Skeletal muscle tissue (tissue), 5 donors: ENCODE measurements at places on chromosomes 5 and 9. TPM values are rescaled to one million over a fixed set of nuclear protein-coding genes. Genes with fewer than 3 reads are reported as not detected.

SLC6A19 gene
- under 0.01 TPM for total RNA-seq

NR2F1-AS1 gene
- total RNA-seq: 5.2 TPM

GADD45G gene
- 2.1 TPM for total RNA-seq

PSD2 gene
- total RNA-seq: 0.52 TPM

C5orf58 gene
- total RNA-seq: not detected

OXCT1 gene
- total RNA-seq: 12.5 TPM

UCK1 gene
- 9.4 TPM for total RNA-seq

GLIPR2 gene
- total RNA-seq: 69.4 TPM

LRRC19 gene
- total RNA-seq: not detected

PCDHGA10 gene
- total RNA-seq: 4.2 TPM

IRX2 gene
- total RNA-seq: 0.52 TPM

SLC25A2 gene
- 0.52 TPM for total RNA-seq

COL5A1 gene
- 258 TPM for total RNA-seq

GABRB2 gene
- total RNA-seq: 1.0 TPM

PCDHB3 gene
- total RNA-seq: 1.6 TPM

C9orf57 gene
- not detected for total RNA-seq

WDR38 gene
- not detected for total RNA-seq

CBY3 gene
- total RNA-seq: not detected

PCDHA10 gene
- under 0.01 TPM for total RNA-seq

FOXD4L6 gene
- total RNA-seq: not detected

CD72 gene
- 2.1 TPM for total RNA-seq

HOMER1 gene
- 33.9 TPM for total RNA-seq

ITK gene
- total RNA-seq: under 0.01 TPM

NTNG2 gene
- total RNA-seq: under 0.01 TPM

EGFLAM gene
- total RNA-seq: 41.8 TPM

CD180 gene
- 1.0 TPM for total RNA-seq

SH2D3C gene
- total RNA-seq: 15.1 TPM

ADRB2 gene
- 3.1 TPM for total RNA-seq

PPP3R2 gene
- not detected for total RNA-seq

PDLIM4 gene
- total RNA-seq: 19.8 TPM

FCN2 gene
- total RNA-seq: 1.0 TPM

B4GALT1 gene
- 14.1 TPM for total RNA-seq

CEL gene
- total RNA-seq: not detected

MPDZ gene
- total RNA-seq: 40.2 TPM

IL6ST gene
- 76.2 TPM for total RNA-seq

MEIKIN gene
- total RNA-seq: 0.52 TPM

ANKRD18B gene
- total RNA-seq: not detected

MARVELD2 gene
- 0.52 TPM for total RNA-seq

TMOD1 gene
- total RNA-seq: 45.9 TPM

IL3 gene
- not detected for total RNA-seq

CCDC171 gene
- 5.7 TPM for total RNA-seq

CCNO gene
- not detected for total RNA-seq

TMC1 gene
- total RNA-seq: 0.52 TPM

C5orf52 gene
- not detected for total RNA-seq

TAF11L5 gene
- not detected for total RNA-seq

SPINK1 gene
- total RNA-seq: not detected

CDK5RAP2 gene
- 38.1 TPM for total RNA-seq

ZNF454 gene
- total RNA-seq: 4.2 TPM

PCDHGA1 gene
- total RNA-seq: 0.52 TPM

LCN1 gene
- total RNA-seq: not detected

FXN gene
- total RNA-seq: 3.7 TPM

PRDM9 gene
- total RNA-seq: not detected

TMEM252 gene
- not detected for total RNA-seq

PCDHA2 gene
- total RNA-seq: under 0.01 TPM

EXD3 gene
- total RNA-seq: 8.4 TPM

SOHLH1 gene
- under 0.01 TPM for total RNA-seq

IFNB1 gene
- not detected for total RNA-seq

PTPRD gene
- total RNA-seq: 75.7 TPM
